Forelimb muscle (tissue), 1 donor: ENCODE measurements at places on chromosomes 16 and 17. TPM values are rescaled to one million over a fixed set of nuclear protein-coding genes. Genes with fewer than 3 reads are reported as not detected.

Gene ABCC12
- polyA plus RNA-seq: 0.33 TPM

DNA sequence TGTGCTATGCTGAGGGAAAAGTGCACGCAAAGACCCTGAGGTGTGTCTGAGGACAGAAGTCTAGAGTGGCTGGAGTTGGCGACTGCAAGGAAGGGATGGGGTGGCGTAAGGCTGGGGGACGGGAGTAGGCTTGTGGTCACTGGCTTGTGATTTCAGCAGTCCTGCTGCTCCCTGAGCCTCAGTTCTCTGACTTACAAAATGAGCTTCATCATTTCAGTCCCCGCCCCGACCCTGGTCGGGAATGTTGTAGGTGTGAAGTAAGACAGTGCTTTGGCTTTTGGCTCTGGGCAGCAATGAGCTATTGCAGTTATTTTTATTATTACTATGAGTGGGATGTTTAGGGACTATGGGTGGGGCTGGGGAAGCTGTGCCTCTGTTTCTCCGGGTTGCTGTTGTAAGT lies 8.6 kb downstream of the ADGRG1 start:
- no peak for DNase-seq

- no peak for DNase-seq
These were observed 139.7 kb upstream of the MAF start for GRCh38 chr16:79740252-79740651.

GRCh38 chr16:16036359-16036792 lies 87.0 kb downstream of the ABCC1 start:
- no peak for DNase-seq

GRCh38 chr17:63358956-63359355 lies 87.2 kb downstream of the CYB561 start:
- no peak for DNase-seq

GRCh38 chr17:27106347-27106981 lies 187.4 kb upstream of the WSB1 start:
- DNase-seq: no peak

- DNase-seq: no peak
These were observed 27.4 kb upstream of the CCL2 start for GRCh38 chr17:34227707-34228106.

- DNase-seq: no peak
These were observed 10.5 kb downstream of the PPM1D start for GRCh38 chr17:60610473-60610872.

Gene ABCC3
- polyA plus RNA-seq: 0.39 TPM

- no peak for DNase-seq
These were observed 60.6 kb downstream of the AIPL1 start for GRCh38 chr17:6374271-6374691.

DNA sequence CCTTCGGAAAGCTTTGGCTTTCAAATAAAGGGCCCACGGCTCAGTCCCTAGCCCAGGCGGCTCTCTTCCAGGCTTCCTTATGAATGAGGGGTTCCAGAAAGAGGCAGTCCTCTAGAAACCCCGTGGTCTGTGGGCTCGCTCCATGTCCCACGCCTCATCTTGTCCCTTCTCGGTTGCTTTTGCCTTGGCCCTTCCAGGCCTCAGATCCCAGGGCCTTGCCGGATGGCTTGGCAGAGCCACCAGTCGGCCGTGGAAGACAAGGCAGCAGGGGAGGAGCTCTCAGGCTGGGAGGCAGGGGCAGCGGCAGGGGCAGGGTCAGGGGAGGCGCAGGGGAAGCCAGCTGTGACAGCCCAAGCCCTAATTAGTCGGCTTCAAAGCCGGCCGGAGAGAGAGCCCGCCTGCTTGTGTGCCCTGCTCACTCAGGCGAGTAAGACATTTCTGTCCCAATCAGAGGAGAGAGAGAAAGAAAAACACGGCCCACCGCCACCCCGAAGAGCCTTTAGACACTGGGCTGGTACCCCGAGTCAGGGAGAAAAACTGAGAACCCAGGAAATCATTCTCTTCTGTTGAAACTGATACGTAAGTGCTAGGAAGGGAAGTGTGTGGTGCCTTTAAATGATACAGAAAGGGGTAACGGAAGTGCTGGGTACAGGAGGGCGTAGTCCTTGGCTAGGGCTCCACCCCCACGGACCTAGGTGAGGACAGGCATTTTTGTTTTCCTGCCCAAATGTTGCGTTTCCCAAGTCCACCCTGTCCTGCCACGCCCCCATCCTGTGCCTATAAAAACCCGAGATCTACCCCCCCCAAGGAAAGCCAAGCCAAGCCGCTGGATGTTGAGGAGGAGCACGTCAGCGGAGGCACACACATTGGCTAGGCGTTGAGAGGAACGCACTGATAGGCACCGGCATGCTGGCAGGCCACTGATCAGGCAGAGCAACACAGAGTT lies 27.8 kb upstream of the MEIOC start:
- no peak for DNase-seq

- no peak for DNase-seq
These were observed 482 bp downstream of the DCTPP1 start for GRCh38 chr16:30429418-30429677.

GRCh38 chr17:49862781-49863331 lies 15.0 kb upstream of the TAC4 start:
- no peak for DNase-seq

DNA sequence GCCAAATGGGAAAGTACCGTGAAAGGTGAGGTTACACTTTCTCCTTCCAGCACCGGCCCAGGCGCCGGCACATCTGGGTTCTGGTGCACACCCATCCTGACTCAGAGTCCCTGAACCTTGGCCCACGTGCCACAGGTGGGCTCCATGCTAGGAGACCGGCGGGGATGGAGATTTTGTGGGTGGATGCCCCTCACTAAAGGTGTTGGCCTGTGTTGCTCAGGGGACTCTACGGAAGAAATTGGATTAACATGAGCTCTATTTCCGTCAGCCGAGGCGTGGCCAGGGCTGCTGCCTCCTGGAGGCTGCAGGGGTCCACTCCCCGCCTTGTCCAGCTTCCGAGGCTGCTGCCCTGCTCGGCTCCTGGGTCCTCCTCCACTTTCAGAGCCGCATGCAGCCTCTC lies 30.8 kb downstream of the FBXO31 start:
- no peak for DNase-seq

DNA sequence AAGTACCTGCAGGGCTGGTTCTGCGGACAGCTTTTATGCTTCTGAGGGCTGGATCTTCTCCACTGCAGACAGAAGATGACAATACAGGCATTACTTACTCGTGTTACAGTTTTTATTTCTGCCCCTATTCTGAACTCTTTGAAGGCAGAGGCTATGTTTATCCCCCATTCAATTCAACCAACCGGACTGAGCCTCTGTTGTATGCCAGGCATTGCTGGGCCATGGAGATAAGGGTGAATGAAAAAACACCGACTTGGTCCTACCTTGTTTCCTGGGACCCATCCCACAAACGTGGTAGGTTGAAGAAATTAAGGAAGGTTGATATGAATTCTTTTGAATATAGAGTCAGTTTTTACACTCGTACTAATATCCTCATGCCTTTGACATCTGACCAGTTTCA lies 10.0 kb upstream of the HP start:
- no peak for DNase-seq

Gene KRTAP4-6
- not detected for polyA plus RNA-seq

Gene KRTAP9-7
- not detected for polyA plus RNA-seq

DNA sequence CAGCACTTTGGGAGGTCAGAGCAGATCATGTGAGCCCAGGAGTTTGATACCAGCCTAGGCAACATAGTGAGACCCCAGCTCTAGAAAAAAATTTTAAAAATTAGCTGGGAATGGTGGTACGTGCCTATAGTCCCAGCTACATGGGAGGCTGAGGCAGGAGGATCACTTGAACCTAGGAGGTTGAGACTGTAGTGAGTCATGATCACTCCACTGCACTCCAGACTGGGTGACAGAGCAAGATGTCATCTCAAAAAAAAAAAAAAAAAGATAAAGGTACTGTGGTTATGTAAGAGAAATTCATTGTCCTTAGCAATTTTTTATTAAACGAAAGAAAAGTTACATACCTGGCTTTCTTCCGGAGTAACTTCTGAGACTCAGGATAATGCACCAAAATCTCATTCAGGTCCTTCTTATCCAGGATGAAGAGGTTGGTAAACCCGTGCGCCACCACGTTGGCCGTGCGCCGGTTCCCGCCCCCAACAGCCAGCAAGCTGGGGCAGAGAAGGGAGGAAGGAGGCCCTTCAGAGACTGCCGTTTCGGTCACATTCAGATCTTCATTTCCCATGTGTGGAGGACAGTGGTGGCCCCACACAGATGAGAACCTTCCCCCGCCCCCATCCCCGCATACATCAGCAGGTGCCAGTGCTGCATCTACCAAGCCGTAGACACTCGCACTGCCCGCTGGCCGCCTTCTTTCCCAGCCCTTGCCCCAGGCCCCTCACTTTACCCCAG lies 73.7 kb downstream of the CNGB1 start:
- no peak for DNase-seq

GRCh38 chr17:18025241-18025944 lies 13.6 kb downstream of the ATPAF2 start:
- no peak for DNase-seq

Gene ATP1B2
- 33.9 TPM for polyA plus RNA-seq

DNA sequence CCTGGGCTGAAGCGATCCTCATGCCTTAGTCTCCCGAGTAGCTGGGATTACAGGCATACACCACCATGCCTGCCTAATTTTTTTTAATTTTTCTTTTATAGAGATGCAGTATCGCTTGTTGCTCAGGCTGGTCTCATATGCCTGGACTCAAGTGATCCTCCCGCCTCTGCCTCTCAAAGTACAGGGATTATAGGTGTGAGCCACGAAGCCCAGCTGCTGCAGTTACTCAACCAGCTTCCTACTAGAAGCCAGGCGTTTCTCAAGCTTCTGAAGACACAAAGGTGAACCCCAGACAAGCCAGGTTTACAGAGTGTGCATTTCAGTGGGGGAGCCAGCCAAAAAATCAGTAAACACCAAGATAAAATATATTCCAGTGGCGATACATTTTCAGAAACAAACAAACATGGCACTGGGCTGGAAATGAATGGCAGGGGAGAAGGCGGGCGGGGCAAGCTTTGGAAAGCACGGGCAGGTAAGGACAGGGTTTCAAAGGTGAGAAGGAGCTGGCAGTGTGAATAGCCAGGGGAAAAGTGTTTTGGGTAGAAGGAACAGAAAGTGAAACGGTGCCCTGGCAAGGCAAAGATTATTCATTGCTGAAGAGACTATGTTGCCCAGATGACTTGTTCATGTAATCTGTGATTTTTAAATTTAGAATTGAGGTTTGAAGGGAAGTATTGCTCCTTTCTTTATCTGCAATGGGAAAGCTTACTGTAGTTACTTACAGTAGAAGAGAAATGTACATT lies 471.1 kb downstream of the WWOX start:
- DNase-seq: no peak

- no peak for DNase-seq
These were observed 25.3 kb downstream of the VWA3A start for GRCh38 chr16:22117609-22118008.

GRCh38 chr17:62745806-62746205 lies 62.3 kb downstream of the MARCHF10 start:
- DNase-seq: peak; percentile 40

- DNase-seq: peak; percentile 80
These were observed at the start of gene TP53 for GRCh38 chr17:7687072-7687907. TP53 (minus strand) TSS chr17:7687490; CDS start chr17:7676594, 10,896 bp downstream.

DNA sequence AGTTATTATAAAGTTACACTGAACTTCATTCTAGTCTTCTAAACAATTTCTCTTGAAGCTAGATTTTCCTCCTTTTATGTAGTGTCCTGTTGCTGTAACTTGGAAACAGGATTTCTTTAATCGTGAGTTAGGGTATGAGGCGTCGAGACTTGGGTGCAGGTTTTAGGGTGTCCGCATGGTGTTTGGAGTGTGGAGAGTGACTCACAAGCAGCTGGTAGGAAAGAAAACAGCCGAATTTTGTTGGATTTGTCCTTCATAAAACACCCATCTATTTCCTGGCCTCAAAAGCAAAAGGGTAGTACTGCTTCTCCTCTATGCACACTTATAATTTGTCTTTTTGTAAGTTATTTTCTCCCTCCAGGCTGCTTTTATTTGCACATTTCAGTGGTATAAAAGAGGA lies 1.6 kb downstream of the RPTOR start:
- DNase-seq: no peak

DNA sequence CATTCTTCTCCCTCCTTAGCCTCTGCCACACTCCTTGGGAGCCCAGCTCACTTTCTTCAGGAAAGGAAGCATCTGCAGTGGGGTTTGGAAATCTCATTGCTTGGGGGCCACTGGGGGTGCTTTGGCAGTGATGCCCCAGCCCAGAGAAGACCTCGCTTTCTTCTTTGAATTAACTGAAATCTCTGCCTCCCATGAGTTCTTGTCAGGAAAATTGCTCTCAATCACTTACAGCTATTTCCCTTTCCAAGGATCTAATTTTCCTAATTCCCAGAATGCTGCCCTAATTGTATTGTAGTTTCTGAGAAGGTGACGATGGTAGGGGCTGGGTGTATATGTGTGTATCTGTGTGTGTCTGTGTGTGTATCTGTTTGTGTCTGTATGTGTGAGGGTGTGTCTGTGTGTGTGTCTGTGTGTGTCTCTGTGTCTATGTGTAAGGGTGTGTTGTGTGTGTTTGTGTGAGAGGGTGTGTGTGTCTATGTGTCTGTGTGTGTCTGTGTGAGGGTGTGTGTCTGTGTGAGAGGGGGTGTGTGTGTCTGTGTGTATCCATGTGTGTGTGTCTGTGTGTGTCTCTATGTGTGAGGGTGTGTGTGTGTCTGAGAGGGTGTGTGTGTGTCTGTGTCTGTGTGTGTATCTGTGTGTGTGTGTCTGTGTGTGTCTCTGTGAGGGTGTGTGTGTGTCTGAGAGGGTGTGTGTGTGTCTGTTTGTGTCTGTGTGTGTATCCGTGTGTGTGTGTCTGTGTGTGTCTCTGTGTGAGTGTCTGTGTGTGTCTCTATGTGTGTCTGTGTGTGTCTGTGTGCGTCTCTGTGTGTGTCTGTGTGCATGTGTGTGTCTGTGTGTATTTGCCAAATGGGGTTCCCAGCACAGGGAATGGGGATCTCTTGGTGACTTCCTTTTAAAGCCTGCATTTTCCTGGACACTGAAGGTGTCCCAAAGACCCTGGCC lies 83.5 kb upstream of the DNAJA2 start:
- DNase-seq: no peak

Gene CSH2
- 0.70 TPM for polyA plus RNA-seq

DNA sequence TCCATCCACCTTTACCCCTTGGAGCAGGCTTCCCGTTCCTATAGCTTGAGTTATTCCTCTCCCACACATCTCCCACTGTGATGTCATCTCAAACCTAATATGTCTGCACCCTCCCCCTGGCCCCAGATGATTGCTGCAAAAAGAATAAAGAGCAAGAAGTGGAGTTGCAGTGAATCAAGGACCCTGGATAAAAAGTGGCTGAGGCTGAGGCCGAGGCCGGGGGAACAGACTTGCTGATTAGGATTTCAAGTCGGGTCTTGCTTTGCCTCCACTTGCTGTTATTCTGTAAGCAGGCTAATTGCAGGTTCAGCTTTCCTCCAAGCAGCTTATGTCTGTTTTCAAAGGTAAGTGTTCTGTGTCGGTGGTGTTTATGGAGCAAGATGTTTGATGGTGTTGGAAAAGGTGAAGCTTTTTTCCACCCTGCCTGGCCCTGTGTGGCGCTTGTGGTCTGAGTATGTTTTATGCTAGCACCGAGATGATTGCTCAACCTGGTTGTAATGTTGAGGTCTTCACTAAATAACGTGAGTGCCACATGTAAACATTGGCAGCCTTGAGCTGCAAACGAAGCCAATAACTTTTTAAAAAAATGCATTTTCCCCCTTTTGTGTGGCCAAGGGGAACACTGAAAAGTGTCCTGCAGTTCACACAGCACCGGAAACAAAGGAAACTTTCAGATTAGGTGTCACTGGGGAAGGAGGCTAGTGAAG lies 15.4 kb downstream of the HS3ST3B1 start:
- DNase-seq: no peak
